ENCODE measurements at places on chromosomes 5 and 9. TPM values are rescaled to one million over a fixed set of nuclear protein-coding genes. Genes with fewer than 3 reads are reported as not detected.

Gene CLPTM1L
- 120 TPM for total RNA-seq

Gene NMRK1
- total RNA-seq: 29.9 TPM

Gene HRH2
- 0.39 TPM for total RNA-seq

Gene IFNA17
- total RNA-seq: not detected

Gene ACO1
- 92.3 TPM for total RNA-seq

Gene CARTPT
- total RNA-seq: not detected

Gene C8G
- total RNA-seq: 407 TPM

Gene FKBP15
- 11.1 TPM for total RNA-seq

Gene WDR55
- total RNA-seq: 16.1 TPM

Gene FCN2
- total RNA-seq: 46.6 TPM

Gene CAMK2A
- total RNA-seq: not detected

Gene FBXL7
- 1.2 TPM for total RNA-seq

Gene PCDHGA3
- total RNA-seq: 0.51 TPM

Gene AGXT2
- total RNA-seq: 55.0 TPM

Gene HSPB3
- total RNA-seq: not detected

Gene NOXA1
- total RNA-seq: 4.7 TPM

Gene TMEM174
- not detected for total RNA-seq

Gene KIAA0825
- total RNA-seq: 3.2 TPM

Gene ZNF883
- not detected for total RNA-seq

Gene FGF1
- total RNA-seq: 0.31 TPM

Gene PCDHGC5
- 0.24 TPM for total RNA-seq

Gene ISL1
- total RNA-seq: not detected

Gene RHOBTB3
- total RNA-seq: 40.1 TPM

Gene SPINK4
- total RNA-seq: not detected

Gene ZDHHC11B
- total RNA-seq: 2.7 TPM

Gene GCNT1
- 1.9 TPM for total RNA-seq

Gene ADGRD2
- total RNA-seq: not detected

Gene ANKRD34B
- total RNA-seq: not detected

Gene CERT1
- 25.5 TPM for total RNA-seq

Gene DUSP1
- 111 TPM for total RNA-seq

Gene GDA
- total RNA-seq: 26.8 TPM

Gene SPEF2
- total RNA-seq: 3.3 TPM

Gene OR13C4
- total RNA-seq: not detected

Gene LRRC14B
- total RNA-seq: not detected

Gene POU5F2
- 0.51 TPM for total RNA-seq

Gene OMD
- 1.2 TPM for total RNA-seq

Gene PAPPA
- total RNA-seq: 0.46 TPM

Gene QRFP
- total RNA-seq: not detected

Gene NIM1K
- 0.06 TPM for total RNA-seq

Gene HAND1
- not detected for total RNA-seq

Gene SOWAHA
- 0.95 TPM for total RNA-seq

Gene PCDHGA9
- 1.2 TPM for total RNA-seq

Gene ROPN1L
- 0.83 TPM for total RNA-seq

Gene SLC26A2
- 2.2 TPM for total RNA-seq

Gene NSA2
- total RNA-seq: 19.0 TPM

Gene SOHLH1
- not detected for total RNA-seq

Gene FEM1C
- total RNA-seq: 8.7 TPM

Gene SELENOP
- 1,892 TPM for total RNA-seq

Gene CHSY3
- total RNA-seq: 1.4 TPM

Gene PSMB7
- 76.4 TPM for total RNA-seq

Gene PCDHB6
- not detected for total RNA-seq

Gene ROR2
- total RNA-seq: not detected

Gene CCL21
- 9.9 TPM for total RNA-seq

Gene SPATA31C1
- total RNA-seq: not detected

Gene HINT1
- total RNA-seq: 246 TPM

Gene FREM1
- 2.1 TPM for total RNA-seq

Gene NUTM2G
- total RNA-seq: 0.11 TPM

Gene CDX1
- not detected for total RNA-seq

Gene RNF183
- total RNA-seq: 0.27 TPM

Gene SCGB3A2
- total RNA-seq: not detected
